ENCODE measurements at places on chromosomes 1 and 21.

DNA sequence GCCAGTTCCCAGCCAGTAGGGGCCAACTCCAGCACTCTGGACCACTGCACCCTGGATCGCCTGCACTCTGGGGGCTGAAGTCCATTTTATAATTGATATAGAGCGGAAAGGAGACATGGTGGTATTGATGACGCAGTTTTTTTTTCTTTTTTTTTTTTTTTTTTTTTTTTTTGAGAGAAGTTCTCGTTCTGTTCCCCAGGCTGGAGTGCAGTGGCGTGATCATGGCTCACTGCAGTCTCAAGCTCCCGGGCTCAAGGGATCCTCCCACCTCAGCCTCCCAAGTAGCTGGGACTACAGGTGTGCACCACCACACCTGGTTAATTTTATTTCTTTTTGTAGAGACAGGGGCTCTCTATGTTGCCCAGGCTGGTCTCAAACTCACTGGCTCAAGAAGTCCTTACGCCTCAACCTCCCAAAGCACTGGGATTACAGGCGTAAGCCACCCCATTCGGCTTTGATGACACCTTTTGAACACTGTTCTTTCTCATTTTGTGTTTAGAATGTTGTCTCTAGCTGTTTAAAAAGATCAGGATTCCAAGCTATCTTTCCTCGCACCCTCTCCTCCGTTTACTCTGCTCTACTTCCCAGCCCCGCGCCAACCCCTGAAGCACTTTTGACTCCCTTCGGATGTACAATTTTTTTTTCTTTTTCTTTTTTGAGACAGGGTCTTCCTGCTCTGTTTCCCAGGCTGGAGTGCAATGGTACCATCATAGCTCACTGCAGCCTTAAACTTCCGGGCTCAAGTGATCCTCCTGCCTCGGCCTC is 960 bp downstream of the MX2 start:
- no peak for DNase-seq

- DNase-seq = no peak
Measured at GRCh38 chr1:224859651-224860050, 69.8 kb upstream of the DNAH14 start.

DNA sequence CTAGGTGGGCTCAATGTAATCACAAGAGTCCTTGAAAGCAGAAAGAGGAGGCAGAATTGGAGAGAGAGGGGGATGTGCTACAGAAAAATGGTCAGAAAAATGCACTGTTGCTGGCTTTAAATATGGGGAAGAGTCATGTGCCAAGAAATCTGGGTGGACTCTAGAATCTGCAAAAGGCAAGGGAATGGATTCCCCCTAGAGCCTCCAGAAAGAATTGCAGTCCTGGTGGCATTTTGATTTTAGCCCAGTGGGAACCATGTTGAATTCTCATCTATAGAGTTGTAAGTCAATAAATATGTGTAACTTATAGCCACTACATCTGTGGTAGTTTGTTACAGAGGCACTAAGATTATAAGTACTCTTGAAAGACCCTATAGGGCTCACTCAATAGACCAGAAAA is 210.3 kb downstream of the ASTN1 start:
- no peak for DNase-seq

GRCh38 chr1:172320733-172321132 is 99.8 kb upstream of the C1orf105 start:
- no peak for DNase-seq

GRCh38 chr1:76961181-76961819 is 94.0 kb downstream of the ST6GALNAC5 start:
- DNase-seq = no peak

DNA sequence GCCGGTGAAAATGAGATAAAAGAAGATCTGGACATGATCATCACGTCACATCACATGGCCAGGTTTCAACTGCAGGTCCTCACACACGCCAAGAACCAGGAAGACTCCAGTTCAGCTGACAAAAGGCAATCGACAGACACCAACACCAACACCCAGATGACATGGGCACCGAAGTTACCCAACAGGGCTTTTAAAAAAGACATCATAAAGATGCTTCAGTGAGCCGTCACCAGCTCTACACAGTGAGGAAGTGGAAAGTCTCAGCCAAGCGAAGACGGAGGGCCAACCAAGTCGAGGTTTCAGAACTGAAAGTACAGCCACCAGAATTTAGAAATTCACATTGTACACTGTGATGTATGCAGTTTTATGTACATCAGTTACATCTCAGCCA is 154.3 kb upstream of the COL6A1 start:
- DNase-seq = no peak

Data from stimulated activated CD4-positive, alpha-beta T cell treated with anti-CD3 and anti-CD28 coated beads, Interleukin-1b, Interleukin-23, amount 100 ng/mL, for 1 hour (primary cell).